GF-D8 (cell line): ENCODE measurements at places on chromosomes 7 and 10.

DNA sequence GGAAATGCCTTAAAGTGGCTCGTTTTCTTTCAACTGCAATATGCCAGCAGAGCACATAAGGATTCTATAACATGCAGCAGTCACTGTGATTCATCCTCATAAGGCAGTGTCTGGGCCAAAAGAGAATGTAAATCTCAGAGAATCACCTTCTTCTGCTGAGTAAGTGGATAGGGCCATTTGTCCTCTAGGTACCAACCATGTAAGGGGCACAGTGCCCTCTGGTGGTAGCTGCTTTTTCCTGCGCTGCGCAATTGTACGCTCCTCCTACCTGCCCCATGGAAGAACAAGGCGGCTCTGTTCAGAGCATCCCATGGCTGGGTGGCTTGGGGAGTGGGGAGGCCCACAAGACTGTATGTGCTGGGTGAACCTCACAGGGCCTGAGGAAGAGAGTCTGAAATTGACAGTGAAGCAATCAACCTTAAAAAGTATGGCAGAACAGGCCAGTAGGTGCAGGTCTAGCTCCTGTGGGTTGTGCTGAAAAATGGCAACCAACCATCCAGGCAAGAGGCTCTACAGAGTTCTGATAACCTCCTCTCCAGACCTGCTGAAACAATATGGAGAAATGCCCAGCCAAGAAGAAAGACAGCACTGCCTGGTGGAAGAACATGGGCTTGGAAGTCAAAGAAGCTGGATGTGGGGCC is 78.6 kb upstream of the C10orf90 start:
- DNase-seq = no peak

GRCh38 chr10:107434201-107434600 is 269.7 kb upstream of the SORCS1 start:
- DNase-seq = no peak

GRCh38 chr10:90047243-90047729 is 345.9 kb downstream of the KIF20B start:
- no peak for DNase-seq

DNA sequence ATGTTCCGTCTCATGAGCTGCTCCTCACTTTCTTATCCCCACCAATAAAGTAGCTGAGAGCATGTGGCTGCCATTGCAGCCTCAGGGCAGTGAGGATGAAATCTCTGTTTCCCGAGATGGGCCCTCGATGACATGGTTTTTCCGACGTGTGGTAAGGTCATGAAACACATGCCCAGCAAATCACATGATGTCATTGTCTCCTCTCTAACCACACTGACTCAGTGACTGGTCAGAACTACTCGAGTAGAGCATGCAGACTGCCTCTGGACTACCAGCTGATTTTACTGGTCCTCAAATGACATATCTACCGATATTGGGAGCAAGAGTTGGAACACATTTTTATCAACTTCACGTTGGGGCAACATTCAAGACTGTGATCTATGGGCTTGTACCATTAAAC is 786.1 kb downstream of the CNTNAP2 start:
- DNase-seq = no peak

DNA sequence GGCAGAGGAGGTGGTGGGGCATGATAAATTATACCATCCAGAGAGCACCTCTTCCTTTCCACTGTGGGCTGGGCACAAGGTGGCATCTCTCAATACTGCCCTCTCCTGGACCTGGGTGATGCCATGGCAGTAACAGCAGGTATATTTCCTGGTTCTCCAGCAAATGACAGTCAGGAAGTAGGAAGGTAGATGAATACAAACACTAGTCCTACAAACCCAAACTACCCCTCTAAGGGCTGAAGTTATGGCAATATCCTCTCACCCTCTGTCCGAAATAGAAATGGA is 1004.9 kb downstream of the KCNMA1 start:
- DNase-seq = no peak

GRCh38 chr7:25244254-25245033 is 16.2 kb upstream of the NPVF start:
- DNase-seq = no peak

- DNase-seq = peak; percentile 94
Observed at GRCh38 chr10:69045441-69046300, 42.2 kb upstream of the SRGN start.

DNA sequence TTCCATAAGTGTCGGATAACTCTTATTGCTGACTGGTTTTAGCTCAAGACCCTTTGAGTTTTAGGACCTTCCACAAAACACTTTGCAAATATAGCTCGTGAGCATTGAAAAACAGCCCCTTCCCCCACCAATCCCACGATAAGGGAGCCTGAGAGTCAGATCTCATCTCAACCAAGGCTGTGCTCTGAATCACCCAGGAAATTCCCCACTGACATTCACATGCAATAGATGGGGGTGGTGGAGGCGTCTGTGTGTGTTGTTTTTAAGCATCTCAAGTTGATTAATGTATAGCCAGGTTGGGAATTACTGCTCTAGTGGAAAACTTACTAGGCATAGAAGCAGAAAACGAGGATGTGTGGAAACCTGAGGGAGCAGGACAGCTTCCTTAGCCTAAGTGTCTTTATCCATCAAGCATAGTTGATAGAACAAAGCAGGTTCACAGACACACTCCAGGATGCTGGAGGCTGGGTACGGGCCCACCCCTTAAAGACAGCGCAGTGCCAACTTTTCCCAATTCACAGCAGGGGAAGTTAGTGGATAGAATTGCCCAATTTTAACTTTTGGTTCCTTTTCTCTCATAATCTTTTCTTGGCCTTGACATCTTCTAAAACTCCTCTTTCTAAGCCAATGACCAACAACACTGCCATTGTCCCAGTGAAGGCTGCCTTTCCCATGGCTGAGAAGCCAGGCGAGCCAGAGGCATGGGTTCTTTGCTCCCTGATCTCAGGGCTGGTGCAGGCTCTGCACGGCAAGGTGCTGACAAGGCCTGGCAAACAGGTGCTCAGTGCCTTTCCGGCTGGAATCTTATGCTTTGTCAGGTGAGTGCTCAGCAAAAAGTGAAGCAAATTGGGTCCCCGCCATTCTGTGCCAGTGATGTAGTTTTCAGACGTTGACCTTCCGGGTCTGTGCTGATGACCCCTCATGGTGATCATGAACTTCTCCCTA is 98.5 kb upstream of the INSIG1 start:
- DNase-seq = no peak

DNA sequence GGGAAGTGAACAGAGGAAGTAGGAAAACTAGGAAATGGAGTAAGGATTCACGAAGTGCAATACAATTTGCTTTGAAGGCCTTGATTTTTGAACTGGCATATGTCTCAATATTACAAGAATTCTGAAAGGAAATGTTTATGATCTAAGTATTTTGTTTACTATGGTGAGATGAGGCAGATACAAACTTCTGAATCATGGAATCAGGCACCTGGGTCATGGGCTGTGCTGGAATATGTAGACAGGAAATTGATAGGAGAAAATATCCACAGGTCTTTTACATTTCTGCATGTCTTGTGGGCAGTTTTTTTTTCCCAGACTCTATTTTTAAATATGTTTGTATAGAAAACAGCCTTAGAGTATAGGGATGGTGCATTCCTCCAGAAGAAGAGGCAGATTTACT is 117.1 kb downstream of the PPP1R3A start:
- DNase-seq = no peak

GRCh38 chr10:34866848-34867247 is 51.8 kb upstream of the PARD3 start:
- DNase-seq = no peak

- peak; percentile 86 for DNase-seq
Observed at GRCh38 chr7:39700932-39701331, 77.6 kb downstream of the RALA start.

- no peak for DNase-seq
Observed at GRCh38 chr7:28075674-28076358, 104.8 kb downstream of the JAZF1 start.

DNA sequence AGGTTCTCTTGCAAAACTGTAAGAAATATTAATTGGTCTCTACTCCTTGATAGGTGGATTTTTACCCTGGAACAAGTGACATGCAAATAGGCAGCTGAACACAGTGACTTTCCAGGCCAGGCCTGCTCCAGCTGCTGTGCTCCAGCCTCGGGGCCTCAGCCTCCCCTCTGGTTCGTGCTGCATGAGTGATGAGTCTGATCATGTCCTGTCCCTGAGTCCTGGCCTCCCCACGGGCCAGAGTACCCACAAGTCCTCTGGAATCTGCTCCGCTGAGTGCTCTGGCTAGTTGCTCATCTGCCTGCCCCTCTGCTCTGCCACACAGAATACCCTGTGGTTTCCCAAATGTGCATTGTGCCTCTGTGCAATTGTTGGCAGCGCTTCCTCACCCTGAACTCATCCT is 80.1 kb upstream of the PDZD8 start:
- no peak for DNase-seq

DNA sequence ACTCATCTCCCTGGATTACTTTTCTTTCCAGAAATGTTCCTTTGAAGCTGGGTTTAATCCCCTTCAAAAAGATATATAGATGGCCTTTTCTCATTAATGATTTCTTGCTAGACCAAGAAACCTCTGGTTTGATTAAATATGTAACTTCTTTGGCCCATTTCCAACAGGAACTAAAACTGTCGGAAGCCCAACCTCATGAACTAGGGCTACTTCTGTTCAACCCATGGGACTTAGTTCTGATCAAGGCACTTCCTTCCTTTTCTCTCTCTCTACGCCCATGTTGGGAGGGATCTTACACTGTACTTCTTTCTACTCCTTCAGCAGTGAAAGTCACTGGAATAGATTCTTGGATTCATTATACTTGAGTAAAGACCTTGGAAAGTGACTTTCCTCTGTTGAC is 83.6 kb downstream of the TMEM106B start:
- DNase-seq = peak; percentile 8

DNA sequence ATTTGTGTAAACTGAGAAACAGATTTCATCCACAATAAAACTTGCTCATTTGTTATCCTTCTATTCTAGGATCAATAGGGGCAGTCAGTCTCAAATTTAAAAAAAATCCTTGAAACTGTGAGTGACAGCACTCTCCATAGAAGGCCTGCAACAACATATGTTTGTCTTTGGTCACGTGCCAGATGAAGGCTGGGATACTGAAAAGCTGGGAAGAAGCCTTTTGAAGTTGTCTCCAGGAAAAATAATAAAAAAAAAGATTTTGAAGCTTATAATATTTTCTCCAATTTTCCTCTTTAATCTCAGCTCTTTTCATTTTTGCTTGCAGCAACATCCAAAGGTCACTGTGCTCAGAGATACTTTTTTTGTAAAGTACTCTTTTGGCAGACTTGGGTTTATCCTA is 128.6 kb upstream of the SLC26A5 start:
- DNase-seq = no peak

DNA sequence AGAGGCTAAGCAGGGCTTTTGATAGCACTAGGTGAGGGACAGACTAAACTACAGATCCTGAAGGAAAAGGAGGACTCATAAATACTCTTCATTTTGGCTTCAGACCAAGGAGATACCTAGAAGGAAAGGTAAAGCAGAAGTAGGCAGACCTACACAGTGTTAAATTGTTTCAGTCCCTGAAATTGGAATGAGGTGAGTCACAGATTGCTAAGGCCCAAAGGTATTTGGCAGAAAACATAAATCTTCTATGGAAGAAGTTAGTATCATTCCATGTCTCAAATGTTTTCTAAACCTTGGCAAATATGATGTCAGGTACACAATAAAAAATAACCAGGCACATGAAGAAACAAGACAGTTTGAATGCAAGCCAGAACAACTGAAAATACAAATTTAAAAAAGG is 30.0 kb downstream of the MTERF1 start:
- DNase-seq = no peak

DNA sequence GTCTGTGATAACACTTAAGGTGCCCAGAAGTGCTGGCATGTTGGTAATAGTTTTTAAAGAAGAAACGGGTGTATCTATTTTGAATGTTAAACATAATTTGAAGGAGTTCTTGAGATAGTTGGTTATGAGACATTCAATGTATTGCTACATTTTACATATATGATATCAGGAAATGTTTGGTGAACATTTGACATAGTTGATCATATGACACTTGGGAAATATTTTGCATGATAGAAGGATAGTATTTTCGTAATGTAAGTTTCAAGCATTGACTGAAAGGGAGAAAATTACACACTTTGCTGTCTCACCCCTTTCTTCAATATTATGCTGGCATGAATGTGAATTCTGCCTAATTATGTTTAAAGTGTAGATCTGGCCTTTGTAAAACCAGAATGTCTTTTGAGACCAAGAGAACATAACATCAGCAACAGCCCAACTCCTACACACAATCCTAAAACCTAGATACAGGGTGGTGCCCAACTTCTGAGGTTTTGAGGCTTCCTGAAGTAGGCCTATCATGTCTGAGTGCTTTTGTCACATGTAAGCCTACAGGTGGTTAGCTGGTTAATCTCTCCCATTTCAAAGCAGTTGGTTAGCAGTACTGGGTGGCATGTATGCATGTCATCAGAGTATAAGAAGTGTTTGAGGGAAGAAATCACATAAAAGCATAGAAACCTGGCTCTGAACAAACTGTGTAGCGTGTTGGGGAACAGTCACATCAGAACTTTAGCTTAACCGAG is 2.1 kb downstream of the ADD3 start:
- DNase-seq = peak; percentile 7

DNA sequence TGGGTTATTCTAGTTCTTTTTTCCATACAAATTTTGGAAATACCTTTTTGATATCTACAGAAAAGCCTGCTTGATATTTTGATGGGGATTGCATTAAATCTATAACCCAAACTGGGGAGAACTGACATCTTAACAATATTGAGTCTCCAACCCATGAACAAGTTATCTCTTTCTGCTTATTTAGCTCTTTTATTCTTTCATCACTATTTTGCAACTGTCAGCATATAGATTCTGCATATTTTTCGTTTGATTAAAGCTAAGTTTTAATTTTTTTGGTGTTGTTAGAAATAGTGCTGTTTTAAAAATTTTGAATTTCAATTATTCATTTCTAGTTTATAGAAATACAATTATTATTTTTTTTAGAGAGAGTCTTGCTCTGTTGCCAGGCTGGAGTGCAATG is 97.9 kb downstream of the EMX2 start:
- no peak for DNase-seq

GRCh38 chr7:134845461-134845860 is 66.0 kb downstream of the CALD1 start:
- DNase-seq = no peak

- peak; percentile 85 for DNase-seq
Observed at GRCh38 chr10:97656777-97657176, 16.3 kb downstream of the PI4K2A start.

DNA sequence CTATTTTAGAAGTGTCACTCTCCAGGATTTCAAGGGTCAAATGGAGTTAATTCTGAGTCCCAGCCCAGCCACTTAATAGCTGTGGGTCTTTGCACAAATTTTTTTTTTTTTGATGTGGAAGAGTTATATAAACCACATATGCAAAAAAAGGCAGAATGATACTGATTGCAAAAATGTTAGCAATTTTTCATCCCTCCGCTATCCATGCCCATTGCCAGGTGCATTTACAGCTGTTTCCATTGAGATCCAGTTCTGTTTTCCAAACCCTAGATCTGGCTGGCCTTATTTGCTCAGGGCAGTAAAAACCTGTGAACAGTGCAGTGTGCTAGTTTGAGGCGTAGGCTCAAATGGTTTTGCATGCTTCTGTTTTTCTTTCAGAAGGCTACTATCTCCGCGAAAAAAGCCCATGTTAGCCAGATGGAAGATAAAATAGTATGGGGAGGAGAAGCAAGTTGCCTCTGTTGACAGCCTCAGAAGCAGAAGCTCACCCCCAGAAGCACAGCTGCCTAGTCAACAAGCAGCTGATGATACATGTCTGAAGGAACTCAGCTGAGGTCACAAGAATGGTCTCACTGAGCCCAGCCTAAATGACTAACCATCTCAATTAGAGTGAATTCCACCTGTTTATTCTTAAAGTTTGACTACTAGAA is 997 bp upstream of the ZNF138 start:
- DNase-seq = no peak
